ENCODE measurements at places on chromosomes 11 and 22.

DNA sequence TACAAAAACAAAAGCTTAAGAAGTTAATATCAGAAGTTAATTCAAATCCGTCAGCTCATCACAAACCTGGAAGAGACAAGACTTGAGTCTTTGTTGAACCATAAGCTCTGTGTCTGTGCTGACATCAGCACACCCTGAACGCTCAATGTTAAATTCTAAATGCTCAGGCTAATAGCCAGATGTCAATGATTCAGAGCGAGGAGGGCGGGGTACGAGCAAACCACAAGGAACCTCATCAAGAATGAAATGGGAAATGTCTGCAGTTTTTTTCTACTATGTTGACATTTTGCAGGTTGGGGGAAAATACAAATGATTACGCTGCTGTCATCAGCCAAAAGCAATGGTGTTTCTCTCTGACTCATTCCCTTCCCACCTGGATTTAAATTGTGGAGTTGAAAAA, 1057.2 kb downstream of the NTM start:
- DNase-seq, result no peak

GRCh38 chr22:42742940-42743339, 22.3 kb upstream of the A4GALT start:
- no peak for DNase-seq

GRCh38 chr11:33723238-33723881, 12.9 kb downstream of the CD59 start:
- no peak for DNase-seq

DNA sequence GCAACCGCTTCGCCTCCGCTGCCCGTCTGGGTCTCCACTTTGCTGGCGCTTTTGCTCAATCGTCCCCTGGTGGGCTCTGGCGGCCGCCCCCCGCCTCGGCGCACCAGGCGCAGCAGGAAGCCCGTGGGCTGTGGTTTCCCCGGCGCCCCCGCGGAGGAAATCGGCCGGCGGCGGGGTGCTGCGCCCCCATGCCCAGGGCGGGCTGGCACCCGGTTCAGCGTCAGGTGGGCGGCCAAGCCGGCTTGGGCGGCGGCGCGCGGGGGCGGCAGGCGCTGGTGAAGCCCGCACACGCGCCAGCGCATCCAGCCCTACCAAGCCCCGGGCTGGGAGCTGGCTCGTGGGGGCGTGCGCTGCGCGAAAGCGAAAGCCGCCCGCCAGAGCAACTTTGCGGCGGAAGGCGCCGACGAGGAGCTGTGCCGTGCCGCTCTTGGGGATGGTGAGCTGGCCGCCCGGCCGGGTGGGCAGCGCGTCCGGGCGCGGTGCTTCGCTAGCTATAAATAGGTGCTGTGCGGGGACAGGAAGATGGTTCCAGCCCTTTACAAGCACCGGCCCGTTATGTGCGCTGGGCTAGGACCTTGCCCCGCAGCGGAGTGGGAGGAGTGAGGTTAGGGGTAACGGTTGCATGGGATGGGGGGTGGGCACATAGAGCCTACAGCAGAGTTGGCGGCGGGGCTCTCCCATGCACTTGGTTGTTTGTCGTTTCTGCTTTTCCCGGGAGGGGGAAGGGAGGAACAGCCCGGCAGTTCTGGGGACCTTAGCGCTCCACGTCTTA, 25.0 kb upstream of the SUSD2 start:
- peak; percentile 43 for DNase-seq

GRCh38 chr11:133635244-133635739, 103.0 kb upstream of the OPCML start:
- DNase-seq, result no peak

- DNase-seq, result no peak
Measured at GRCh38 chr22:34913826-34914225, 152.1 kb upstream of the ISX start.

GRCh38 chr11:21603886-21604285, 589.0 kb upstream of the ANO5 start:
- no peak for DNase-seq

- DNase-seq, result no peak
Measured at GRCh38 chr11:44421090-44421675, 111.2 kb upstream of the ALX4 start.

GRCh38 chr11:897253-898142, 13.1 kb downstream of the CHID1 start:
- DNase-seq, result no peak

DNA sequence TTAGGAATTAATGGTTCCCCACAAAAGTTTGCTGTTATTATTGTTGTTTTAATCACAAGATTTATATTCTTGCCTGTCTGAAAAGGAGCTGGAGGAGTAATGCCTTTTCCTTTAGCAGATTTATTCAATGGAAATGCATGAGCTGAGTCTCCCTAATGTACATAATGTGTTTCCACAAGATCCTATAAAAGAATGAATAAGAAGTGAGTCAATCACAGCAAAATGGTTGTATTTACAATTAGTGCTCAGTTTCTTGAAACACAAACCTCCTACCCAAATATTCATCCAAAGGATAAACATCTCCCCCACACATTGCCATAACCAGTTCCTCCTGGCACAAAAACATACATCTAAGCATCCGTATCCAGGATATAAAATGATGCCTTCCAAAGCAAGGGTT, 33.3 kb downstream of the ME3 start:
- no peak for DNase-seq

DNA sequence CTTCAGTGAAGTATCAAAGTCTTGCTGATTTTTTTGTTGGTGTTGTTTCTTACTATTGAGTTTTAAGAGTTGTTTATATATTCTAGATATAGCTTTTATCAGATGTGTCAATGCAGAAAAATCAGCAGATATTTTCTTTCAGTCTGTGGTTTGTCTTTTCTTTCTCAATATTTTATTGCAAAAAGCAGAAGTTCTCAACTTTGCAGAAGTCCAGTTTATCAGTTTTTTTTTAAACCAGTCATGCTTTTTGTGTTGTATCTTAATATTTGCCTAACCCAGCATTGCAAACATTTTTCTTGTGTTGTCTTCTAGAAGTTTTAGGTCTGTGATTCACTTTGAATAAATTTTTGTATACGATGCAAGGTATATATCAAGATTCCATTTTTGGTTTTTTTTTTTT, 7.0 kb downstream of the ASRGL1 start:
- no peak for DNase-seq

GRCh38 chr22:45893516-45893915, 83.4 kb downstream of the WNT7B start:
- no peak for DNase-seq

DNA sequence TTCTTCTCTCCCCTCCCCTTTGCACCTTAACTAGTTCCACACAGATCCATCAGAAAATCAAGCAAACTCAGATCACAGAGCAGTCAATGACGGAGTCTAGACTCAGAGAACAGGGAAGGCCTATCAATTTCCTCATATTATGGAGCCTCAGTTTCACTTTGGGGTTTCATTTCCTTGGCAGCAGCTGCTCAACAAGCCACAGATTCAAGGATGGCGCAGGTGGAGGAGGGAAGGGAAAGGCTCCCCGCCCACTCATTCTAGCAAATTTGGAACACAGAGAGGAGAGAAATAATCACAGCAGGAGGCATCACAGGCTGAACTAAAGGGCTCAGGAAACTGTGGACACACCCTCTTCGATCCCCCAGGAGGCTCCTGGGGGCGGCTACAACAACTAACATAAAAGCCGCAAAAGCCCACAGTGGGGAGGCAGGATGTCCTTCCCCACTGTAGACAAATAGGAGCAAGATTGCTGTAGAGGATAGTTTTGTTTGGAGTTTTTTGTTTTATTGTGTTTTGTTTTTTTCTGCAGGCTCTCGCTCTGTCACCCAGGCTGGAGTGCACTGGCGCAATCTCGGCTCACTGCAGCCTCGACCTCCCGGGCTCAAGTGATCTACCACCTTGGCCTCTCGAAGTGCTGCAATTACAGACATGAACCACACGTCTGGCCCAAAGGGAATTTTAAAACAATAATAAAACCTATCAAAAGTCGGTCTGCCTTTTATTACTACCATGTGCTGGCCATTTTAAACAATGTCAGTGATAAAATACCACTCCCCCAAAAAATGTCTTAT, 3.4 kb downstream of the PLAAT3 start:
- no peak for DNase-seq

DNA sequence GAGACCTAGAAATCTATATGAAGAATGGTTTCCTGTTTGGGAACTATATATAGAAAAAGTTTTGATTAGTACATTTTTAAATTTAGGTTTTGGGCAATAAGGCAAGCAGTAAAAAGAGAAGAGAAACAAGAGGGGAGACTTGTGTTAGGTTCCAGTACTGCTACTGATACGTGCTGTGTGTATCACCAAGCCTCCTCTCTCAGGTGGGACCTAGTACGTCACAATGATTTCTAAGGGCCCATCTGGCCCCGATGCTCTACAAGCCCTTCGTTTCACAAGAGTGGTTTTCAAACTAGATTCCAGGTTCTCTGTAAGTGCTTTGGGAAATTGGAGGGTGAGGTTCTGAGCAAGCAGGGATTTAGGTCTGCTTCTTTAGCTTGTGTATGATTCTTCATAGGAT, 39.2 kb downstream of the USP35 start:
- DNase-seq, result no peak

GRCh38 chr11:91174193-91174592, 951.3 kb upstream of the CHORDC1 start:
- no peak for DNase-seq

DNA sequence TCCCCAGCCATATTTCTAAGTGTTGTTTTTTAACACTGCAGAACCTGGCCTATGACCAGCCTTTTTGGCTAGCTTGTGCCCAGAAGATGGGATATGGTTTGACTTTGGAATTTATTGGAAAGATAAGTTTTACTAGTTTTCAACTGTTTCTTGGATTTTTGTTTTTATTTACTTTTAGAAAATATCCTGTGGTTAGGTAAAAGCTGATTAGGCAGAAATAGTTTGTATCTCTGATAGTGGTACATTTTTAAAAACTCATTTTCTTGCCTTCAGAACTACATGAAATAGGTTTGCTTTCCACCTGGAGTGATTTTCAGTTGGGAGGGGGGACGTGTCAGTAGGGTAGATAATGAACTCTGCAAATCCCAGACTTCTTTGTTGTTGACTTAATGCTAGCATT, 91.3 kb upstream of the RASSF10 start:
- no peak for DNase-seq

- DNase-seq, result no peak
Measured at GRCh38 chr11:95257456-95257971, 26.5 kb upstream of the SESN3 start.

DNA sequence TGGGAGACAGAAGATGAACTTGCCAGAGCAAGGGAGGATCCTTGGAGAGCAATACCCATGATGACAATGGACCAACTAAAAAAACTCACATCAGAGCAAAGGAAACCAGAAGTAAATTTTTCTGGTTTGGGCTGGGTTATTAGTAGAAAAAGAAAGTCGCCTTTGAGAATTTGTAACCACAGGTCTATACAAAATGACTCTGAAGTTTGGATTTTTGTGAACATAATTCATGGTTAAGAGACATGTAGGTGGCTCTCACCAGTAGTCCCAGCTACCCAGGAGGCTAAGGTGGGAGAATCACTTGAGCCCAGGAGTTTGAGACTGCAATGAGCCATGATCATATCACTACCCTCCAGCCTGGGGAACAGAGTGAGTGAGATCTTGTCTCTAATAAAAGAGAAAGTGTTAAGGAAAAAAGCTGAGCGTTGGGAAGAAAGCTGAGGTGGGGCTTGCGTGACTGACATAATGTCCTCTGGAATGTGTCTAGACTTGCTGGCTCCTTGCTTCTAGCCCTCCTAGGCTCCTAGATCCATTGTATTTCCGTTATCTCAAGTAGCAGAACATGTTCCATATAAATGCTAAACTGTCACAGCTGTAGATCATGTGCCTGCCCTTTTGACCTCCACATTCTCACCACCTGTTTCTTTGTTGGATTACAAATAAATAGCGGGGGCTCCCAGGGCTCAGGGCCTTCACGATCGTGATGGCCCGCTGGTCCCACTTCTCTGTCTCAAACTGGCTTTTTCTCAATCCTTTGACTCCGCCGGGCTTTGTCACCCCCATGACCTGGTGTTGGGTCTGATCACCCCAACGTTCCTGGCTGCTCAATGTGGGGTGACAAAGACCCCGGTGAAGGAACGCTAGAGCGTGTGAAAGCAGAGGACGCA, 56.2 kb upstream of the SC5D start:
- DNase-seq, result no peak

DNA sequence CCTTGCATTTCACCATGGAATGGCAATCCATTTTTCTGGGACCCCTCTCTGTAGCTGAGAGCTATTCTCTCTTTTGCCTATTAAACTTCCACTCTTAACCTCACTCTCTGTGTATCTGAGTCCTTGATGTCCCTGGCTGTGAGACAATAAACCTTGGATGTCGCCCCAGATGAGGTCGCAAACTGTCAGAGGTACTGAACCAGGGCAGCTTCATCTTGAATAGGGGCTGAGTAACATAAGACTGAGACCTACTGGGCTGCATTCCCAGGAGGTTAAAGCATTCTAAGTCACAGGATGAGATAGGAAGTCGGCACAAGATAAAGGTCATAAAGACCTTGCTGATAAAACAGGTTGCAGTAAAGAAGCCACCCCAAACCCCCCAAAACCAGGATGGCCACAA, 68.0 kb downstream of the RSF1 start:
- no peak for DNase-seq

- DNase-seq, result no peak
Measured at GRCh38 chr11:126925321-126926093, 75.1 kb downstream of the KIRREL3 start.

- no peak for DNase-seq
Measured at GRCh38 chr11:129732941-129733340, 82.7 kb upstream of the TMEM45B start.

GRCh38 chr22:45963821-45964220, 13.1 kb downstream of the WNT7B start:
- no peak for DNase-seq

DNA sequence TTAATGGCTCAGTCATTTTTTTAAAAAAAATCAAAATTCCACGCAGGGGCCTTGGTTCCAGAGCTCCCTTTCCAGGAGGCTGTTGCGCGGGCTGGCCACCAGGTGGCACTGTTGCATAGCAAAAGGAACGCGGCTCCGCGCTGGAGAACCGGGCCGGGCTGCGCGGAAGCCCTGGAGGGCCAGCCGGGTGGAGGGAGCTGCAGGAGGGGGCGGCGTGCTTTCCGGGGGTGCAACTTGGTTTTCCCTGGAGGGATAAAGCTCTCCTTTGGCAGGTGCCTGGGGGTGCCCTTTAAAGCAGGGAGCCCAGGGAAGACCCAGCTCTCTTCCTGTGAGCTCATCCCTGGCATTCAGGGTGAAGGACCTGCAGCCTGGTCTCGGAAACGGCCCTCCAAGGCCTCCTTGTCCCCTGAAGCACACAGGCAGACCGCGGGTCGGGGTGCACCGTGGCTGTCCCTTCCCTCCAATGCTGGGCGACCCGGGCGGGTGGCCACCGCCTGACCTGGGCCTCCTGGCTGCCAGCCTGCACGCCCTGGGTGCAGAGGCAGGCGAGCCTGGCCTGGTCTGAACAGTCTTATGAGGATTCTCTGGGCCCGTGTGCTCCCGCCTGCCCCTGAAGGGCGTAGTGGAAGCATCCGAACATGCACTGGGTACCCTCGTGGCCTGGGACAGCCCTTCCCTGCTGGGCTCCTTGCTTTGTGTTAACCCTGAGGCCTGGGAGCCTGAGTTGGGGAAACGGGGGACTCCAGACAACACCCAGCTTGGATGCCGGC, 23.4 kb downstream of the KRTAP5-5 start:
- DNase-seq, result peak; percentile 65

All from stimulated activated CD4-positive, alpha-beta T cell treated with anti-CD3 and anti-CD28 coated beads, Interleukin-1b, Interleukin-23, amount 100 ng/mL, for 1 hour (primary cell).